Eye (tissue), 1 donor: ENCODE measurements at places on chromosomes 4 and X.

- DNase-seq: no peak
Observed at GRCh38 chr4:101501421-101501820, 154.1 kb upstream of the PPP3CA start.

DNA sequence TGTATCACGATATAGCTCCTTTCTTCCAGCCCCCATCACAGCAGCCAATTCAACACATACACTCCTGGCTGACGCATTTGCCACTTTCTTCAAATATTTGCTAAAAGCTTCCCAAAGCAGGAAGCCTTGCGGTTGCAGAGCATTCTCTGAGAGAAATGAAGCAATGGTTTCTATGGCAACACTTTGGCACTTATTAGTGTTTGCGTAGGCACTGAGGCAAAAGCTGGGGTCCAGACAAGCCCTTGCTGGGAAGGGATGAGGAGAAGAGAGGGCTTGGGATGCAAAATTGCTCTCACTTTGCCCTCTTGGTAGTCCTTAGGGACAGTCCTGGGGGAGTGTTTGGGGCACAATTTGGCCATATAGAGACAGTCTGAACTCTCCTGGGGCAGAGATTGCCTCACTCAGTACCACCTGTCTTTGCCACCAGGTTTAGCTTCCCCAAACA lies 55.0 kb upstream of the PAK3 start:
- DNase-seq: peak; percentile 63

DNA sequence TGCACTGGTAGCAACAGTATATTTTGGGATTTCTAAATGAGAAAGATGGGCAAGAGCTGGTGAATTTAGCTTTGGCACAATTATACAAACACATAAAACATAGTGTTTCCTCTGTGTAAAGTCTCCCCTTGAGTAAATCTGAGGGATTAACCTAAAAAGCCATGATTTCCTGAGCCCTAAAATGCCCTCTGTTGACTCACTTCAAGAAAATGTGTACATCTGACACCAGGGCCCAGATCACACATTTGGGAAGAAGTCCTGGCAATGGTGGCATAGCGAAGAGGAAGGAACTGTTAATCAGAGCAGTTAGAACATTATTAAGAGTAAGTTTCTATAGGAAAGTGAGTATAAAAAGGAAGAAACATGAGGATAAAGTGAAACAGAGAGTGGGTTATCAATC lies 338.5 kb downstream of the SPOCK3 start:
- no peak for DNase-seq

- DNase-seq: no peak
Observed at GRCh38 chr4:19380600-19380999, 871.1 kb upstream of the SLIT2 start.

DNA sequence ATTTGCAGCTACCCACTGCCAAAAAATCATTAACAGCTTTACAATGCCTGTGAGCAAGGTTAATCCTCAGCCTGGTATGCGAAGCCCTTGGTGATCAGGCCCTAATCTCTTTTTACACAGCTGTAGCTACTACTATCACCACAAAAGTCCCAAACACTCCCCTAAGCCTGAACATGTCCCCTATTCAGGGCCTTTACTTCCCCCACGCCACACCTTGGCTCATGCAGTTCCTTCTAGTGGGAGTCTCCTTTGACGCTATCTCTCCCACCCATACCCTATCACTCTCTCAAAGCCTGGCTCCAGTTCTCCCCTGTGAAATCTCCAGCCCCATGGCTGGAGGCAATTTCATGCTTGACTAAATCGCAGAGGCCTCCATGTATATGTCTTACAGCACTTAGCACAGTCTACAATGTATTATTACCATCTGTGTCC lies 90.6 kb upstream of the CBR4 start:
- DNase-seq: peak; percentile 82

DNA sequence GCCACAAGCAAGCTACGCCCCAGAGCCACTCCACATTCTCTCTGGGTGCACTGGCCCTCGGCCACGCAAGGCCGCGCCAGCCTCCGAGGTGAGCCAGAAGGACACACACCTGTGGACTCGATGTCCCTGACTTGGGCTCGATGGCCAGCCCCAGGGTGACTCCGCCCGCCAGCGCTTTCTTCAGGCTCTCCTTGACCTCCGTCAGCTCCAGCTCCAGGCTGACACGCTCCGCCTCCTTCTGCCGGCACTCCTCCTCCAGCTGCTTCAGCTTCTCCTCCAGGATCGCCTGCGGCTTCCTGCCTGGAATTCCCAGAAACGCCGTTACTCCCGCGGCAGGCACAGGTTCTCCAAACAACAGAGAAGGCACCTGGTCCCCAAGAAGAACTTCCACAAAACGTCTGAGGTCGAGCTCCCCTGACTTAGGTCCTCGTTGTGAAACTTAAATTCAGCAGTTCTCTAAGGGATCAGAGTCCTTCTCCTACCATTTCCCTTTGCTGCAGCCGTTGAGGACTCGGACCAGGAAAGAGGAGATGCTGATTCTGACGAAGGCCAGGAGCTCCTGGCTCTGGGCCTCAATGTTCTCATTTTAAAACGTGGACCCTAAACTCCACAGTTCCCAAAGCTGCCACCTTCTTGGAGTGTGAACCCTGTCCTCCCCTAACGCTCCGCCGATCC lies 166.8 kb downstream of the AFAP1 start:
- DNase-seq: no peak

GRCh38 chr4:48196758-48197504 lies 62.9 kb upstream of the TXK start:
- DNase-seq: no peak

DNA sequence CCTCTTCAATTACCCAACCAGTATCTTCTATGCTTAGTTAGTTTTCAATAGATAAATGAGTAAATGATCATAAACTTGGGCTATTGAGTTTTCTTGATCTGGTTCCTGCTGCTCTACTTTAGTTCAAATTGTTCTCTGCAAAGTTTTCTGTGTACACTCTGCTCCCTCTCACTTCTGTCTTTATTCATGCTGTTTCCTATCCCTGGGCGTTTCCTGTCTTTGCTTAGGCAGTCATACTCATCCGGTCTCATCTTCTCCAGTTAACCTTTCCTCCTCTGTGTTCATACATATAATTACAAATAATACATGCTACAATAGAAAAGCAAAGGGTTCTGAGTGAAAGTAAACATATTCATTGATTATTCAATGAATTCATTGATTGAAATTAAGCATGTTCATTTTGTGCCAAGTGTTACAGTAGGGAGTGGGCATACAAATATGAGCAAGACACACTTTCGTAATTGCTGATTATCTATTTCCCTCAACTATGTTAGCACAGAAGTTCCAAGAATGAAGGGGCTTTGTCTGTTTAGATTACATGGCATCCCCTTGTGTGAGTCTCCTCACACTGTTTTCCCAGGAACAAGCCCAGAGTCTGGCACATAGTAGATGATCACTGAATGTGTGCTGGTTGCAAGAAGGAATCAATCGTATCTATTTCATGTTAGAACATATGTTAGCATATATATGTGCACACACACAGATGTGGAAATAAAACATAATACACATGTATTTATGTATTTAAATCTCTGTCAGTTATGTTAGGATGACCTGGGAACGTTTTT lies 1.1 kb downstream of the RAB39B start:
- DNase-seq: peak; percentile 21

GRCh38 chr4:143375326-143376073 lies 38.8 kb downstream of the GAB1 start:
- peak; percentile 52 for DNase-seq

- DNase-seq: no peak
Observed at GRCh38 chrX:132843363-132843762, 115.1 kb downstream of the HS6ST2 start.
